ENCODE measurements at places on chromosomes 3 and 15.

DNA sequence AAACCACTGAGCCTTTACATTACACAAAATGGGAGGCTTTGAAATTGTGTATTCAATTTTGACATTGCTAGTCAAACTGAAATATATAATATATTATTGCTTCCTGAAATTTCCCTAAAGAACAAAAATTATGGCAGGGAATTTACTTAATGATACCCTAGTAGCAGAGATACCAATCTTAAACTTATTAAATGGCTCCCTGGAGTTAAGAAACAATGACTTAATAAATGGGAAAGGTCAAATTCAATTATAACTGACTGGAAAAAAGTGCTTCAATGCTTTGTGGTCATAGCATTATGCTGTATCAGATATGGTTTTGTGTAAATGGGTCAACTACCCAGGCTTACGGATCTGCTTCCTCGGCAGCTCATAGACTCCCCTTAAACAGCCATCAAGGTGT lies 244.1 kb downstream of the CNTN3 start:
- DNase-seq, result no peak

DNA sequence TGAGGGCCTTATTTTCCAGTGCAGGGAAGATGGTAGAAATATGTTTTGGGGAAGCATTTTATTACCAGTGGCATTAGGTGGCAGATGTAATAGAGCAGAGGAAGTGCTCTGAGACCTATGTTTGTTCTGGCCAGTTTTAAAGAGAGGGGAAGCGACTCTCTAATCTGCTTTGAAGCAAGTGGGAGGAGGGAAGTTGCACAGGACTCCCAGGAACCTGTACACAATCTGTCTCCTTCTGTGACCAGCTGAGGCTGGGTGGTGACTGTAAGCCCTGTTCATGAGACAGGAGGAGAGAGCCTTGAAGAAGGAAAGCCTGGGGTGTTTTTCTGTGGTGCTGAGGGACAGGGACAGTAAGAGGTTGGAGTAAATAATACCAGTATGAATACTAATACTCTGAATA lies 60.5 kb downstream of the LPP start:
- DNase-seq, result no peak

- DNase-seq, result no peak
These were observed 22.5 kb downstream of the UPK1B start for GRCh38 chr3:119195911-119196310.

- DNase-seq, result no peak
These were observed 48.8 kb upstream of the PSMD6 start for GRCh38 chr3:64072126-64072525.

DNA sequence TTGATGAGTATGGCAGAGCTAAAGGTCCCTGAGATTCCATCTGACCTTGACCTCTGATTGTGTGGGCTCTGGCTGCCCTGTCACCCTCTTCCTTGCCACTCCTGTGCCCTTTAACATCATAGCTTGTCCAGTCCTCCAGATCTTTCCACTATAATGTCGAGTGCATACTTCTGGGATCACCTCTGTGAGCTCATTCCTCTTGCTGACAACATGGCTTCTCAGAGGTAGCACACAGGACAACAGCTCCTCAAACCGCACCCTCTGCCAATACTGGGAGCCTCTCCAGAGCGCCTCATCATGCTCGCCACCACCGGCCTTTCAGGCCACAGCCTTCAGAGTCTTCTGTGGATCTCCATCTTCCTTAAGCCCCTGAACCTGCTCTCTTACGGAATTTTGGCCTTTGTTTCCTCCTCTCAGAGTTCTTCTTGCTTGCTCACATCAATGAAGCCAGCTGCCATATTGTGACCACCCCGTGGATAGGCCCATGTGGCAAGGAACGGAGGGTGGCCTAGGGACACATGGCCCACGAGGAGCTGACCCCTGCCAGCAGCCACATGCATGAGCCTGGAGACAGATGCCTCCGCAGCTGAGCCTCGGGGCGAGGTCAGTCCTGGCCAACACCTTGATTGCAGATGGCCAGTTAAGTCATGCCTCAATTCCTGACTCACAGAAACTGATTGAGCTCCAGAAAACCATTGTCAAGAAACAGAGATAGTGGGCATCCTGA lies 31.1 kb downstream of the PLA2G4D start:
- DNase-seq, result no peak

GRCh38 chr3:184965639-184966430 lies 153.9 kb downstream of the VPS8 start:
- DNase-seq, result no peak

GRCh38 chr3:180409170-180409569 lies 192.8 kb upstream of the TTC14 start:
- DNase-seq, result no peak

DNA sequence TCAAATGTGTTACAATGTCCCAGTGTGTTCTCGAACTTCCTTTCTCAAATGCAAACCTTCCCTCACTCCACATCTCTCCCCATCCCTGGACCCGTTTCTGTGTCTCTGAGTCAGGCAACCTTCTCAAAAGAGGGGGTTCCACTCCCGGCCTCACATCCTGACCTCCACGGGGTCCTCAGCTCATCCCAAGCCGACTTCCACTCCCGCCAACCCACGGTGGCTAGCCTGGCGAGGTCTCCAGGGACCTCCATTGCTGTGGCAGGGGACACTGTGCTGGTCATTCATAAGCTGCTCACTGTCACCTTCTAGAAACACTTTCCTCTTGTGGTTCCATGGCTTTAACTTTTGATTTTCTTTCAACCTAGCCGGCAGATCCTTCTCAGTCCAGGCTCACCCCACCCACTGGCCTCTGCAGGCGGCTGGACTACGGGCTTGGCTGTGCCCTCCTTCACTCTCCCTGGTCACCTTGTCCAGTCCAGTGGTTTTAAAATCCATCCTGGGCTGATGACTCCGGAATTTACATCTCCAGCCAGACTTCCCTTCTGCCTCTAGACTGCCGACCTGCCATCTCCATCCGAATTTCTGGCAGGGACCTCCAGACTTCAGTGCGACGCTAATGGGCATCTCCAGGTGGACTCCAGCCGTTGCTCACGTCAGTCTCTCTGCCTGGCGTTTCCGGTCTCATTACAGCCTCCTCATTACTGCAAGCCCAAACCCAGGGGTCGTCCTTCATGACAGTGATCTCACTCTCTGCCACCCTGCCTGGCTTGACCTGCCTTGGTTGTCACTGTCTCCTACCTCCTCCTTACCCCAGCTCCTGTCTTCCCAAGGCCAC lies 20.0 kb downstream of the ABTB1 start:
- no peak for DNase-seq

GRCh38 chr15:51853998-51854397 lies 24.5 kb downstream of the TMOD3 start:
- DNase-seq, result peak; percentile 69

DNA sequence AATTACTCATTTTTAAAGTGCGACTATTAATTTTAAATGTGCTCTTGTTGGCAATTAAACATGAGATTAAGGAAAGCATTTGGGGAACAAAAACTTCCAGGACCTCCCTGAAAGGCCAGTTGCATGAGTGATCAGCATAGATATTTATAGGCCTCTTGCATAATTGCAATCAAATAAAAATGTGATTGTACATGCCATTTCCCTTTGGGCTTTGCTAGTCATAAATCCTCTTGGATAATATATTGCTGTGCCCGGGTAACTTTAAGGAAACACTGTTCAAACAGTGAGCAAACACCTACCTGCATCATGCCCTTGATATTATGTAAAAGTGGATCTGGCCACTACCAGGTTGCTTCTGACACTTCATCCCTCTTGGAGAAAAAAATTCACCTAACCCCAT lies 239.1 kb downstream of the MCTP2 start:
- DNase-seq, result no peak

Measured in adipocyte (in vitro differentiated cells).